Activated effector memory CD4-positive, alpha-beta T cell treated with Interleukin-2 at 50 U/mL for 16 hours (primary cell): ENCODE measurements at places on chromosomes 12 and 14.

- no peak for DNase-seq
These were observed 6.8 kb upstream of the PPP1R13B start for GRCh38 chr14:103854017-103854808.

DNA sequence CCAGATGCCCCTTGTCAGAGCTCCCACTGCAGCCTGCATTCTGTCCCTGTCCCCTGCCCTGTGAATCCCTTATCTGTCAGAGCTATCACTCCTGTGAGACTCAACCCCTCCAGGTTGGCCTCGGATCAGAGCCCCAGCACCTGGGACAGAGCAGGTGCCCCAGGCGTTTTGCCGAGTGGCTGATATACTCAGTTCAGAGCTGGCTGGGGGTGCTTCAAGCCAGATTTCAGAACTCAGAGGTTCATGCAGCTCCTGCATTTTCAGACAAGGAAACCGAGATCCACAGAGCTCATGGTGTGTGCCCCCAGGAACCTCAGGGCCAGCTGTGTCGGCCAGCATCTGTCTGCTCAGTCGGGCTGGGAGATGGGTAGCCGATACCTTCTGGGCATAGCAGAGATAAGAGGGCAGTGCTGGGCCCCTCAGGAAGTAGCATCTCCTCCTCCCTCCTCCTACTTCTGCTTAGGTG lies 228.0 kb upstream of the RTL1 start:
- no peak for DNase-seq

GRCh38 chr14:63486738-63487137 lies 56.4 kb downstream of the PPP2R5E start:
- DNase-seq, result no peak

GRCh38 chr12:79686171-79686570 lies 4.6 kb downstream of the PAWR start:
- DNase-seq, result no peak

DNA sequence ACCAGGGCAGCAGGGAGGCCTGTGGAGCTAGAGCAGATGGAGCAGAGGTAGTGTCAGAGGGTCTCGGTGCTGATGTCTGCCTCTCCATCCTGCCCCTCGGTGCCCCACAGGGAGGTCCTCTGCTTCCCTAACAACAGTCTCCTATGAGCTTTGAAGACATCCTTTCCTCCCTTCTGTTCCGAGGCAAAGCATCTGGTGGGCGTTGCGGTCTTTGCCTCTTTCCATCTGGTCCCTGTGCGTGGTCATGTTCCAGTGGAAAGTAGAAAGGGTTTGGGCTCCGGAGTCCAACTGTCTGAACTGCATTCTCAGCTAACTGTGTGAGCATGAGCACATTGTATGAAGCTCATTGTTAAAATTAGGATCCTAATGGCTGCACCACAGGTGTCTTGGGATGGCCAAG lies 370.6 kb downstream of the AACS start:
- no peak for DNase-seq

- peak; percentile 69 for DNase-seq
These were observed 36.1 kb upstream of the OR5AU1 start for GRCh38 chr14:21191809-21192446.

DNA sequence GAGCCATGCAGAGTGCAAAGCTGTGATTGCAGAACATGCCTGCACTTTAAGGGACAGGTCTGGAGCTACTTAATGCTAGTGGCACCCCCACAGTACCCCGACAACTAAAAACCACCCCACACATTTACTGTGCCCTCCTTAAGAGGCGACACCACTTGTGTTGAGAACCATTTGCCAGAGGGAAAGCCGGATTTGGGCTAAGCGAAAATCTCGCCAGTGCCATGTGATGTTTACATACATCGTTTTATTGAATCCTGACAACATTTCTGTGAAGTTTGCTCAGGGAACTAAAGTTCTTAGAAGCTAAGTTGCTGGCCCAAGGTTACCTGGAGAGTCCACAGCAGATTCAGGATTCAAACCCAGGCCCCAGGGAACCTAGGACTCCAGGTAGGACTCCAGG lies 119.0 kb upstream of the FKBP4 start:
- no peak for DNase-seq
